CD4-positive, alpha-beta T cell treated with Interleukin-12 subunit alpha and Interleukin-12 subunit beta, for 1 hour (primary cell): ENCODE measurements at places on chromosomes 5 and 9.

- no peak for DNase-seq
Measured at GRCh38 chr5:98397081-98397480, 376.4 kb upstream of the RGMB start.

DNA sequence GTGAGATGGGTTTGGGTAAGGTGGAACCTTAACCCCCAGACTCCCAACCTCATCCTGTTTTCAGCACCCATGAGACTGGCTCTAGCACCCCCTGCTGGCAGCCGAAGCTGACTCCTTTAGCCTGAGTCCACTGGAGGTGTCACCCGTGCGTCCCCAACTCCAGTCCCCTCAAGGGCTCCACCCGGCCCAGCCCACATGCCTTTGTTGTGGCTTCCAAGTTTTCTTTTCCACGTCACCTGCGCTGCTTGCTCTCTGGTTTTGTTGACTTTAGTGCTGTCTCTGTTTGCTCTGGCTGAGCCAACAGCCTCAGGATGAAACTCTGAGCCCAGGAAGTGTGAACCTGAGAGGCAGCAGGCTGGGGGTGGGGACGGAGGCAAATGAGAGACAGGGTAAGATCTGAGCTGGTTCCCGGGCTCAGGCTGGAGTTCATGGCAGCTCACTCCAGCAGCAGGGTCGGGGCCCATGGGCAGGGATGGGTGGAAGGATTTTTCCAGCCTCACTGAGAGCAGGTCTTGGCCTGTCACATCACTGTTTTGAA is 13.2 kb upstream of the AQP7 start:
- peak; percentile 91 for DNase-seq

- DNase-seq = no peak
Measured at GRCh38 chr9:124559871-124560270, 52.7 kb upstream of the NR5A1 start.

GRCh38 chr5:139413963-139414362 is 10.1 kb upstream of the SPATA24 start:
- no peak for DNase-seq

DNA sequence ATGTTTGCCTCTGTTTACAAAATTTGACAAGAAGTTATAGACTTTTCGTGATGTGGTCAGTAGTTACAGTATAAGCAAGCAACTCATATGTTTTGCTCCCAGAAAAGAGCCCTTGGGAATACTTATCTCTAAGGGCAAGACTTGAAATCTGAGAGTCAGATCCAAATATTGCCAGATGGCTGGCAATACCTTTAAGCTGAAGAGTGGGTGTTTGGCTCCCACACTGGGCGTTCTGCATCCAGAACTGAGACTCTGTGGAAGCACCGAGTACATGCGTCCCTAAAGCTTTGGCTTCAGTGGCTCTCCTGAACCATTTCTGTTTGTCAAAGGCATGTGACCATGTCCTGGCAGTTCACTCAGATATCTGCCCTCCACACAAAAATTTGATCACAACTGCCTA is 194.1 kb downstream of the DCP2 start:
- no peak for DNase-seq

- DNase-seq = no peak
Measured at GRCh38 chr9:36845844-36846243, 188.2 kb downstream of the PAX5 start.

DNA sequence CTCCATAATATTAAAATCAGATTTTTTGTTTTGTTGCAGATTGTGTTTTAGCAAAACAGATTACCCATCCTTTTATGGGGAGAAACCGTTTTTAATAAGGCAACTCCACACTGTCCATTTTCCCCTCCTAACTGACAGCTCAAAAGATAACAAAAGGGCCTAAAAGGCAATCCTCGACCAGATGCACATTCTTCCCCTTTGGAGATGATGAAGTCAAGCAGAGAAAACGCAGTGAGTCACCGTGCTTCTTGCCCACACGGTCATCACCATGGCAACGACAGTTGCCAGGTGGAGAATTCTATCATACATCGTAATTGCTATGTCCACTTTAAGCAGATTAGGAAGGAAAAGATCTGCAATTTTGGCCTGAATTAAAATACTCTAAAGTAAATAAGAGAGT is 96.4 kb downstream of the DIRAS2 start:
- DNase-seq = no peak

DNA sequence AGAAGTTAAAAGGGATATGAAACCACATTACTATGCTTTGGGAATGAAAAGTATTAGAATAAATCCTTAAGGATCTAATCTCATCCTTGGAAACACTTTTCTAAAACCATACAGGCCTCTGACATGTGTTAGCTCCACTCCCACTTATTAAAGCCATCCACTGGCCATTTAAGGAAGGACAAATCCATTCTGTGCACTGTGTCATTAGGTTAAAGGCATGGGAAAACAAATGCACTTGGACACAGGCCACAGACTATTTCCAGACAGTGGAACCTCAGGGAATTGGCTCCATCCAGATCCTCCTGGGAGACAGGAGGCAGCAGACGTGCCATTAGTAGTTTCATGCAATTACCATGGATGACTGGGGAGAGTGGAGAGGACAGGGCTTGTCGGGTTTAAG is 454.9 kb downstream of the ENC1 start:
- no peak for DNase-seq
